ENCODE measurements at places on chromosomes 7 and 10. TPM values are rescaled to one million over a fixed set of nuclear protein-coding genes. Genes with fewer than 3 reads are reported as not detected.

IGFBP1 gene
- not detected for total RNA-seq

CALHM1 gene
- 0.13 TPM for total RNA-seq

CCDC186 gene
- total RNA-seq, result 11.4 TPM

RPEL1 gene
- not detected for total RNA-seq
